ENCODE measurements at places on chromosomes 11 and 22. TPM values are rescaled to one million over a fixed set of nuclear protein-coding genes. Genes with fewer than 3 reads are reported as not detected.

- H3K27ac ChIP-seq: no peak overlapping the region
- H3K4me1 ChIP-seq: no peaks in the 10 kb centered on the region
- no peaks in the 10 kb centered on the region for H3K27me3 ChIP-seq
- H3K36me3 ChIP-seq: no peaks in the 10 kb centered on the region
- DNase-seq: no peak
- H3K4me3 ChIP-seq: no peak overlapping the region
These were observed 32.0 kb downstream of the TMEM123 start for GRCh38 chr11:102420547-102420946.

- no peak overlapping the region for H3K27ac ChIP-seq
- DNase-seq: no peak
These were observed 1086.1 kb downstream of the BRD1 start for GRCh38 chr22:48741540-48741939.

Gene IGLL1
- not detected for total RNA-seq

Gene NEFH
- total RNA-seq: 0.18 TPM
